Thyroid gland (tissue), 4 donors: ENCODE measurements at places on chromosomes 2 and 18.
A peak's percentile ranks its signal among the peaks of the same experiment; 100 is the strongest.

- no peaks in the 10 kb centered on the region for H3K27me3 ChIP-seq
- no peak for DNase-seq
- no peak overlapping the region for H3K27ac ChIP-seq
- no peak overlapping the region for H3K4me3 ChIP-seq
- H3K4me1 ChIP-seq, result peaks cover 11% of the 10 kb centered on the region
- no peaks in the 10 kb centered on the region for H3K36me3 ChIP-seq
These were observed 13.9 kb upstream of the ARHGAP25 start for GRCh38 chr2:68720665-68721064.

GRCh38 chr2:181778621-181779201 is 98.4 kb upstream of the NEUROD1 start:
- H3K27ac ChIP-seq, result no peak overlapping the region
- DNase-seq, result no peak
- H3K27me3 ChIP-seq, result no peaks in the 10 kb centered on the region
- peaks cover 10% of the 10 kb centered on the region for H3K4me1 ChIP-seq
- no peaks in the 10 kb centered on the region for H3K36me3 ChIP-seq
- H3K4me3 ChIP-seq, result no peak overlapping the region

DNA sequence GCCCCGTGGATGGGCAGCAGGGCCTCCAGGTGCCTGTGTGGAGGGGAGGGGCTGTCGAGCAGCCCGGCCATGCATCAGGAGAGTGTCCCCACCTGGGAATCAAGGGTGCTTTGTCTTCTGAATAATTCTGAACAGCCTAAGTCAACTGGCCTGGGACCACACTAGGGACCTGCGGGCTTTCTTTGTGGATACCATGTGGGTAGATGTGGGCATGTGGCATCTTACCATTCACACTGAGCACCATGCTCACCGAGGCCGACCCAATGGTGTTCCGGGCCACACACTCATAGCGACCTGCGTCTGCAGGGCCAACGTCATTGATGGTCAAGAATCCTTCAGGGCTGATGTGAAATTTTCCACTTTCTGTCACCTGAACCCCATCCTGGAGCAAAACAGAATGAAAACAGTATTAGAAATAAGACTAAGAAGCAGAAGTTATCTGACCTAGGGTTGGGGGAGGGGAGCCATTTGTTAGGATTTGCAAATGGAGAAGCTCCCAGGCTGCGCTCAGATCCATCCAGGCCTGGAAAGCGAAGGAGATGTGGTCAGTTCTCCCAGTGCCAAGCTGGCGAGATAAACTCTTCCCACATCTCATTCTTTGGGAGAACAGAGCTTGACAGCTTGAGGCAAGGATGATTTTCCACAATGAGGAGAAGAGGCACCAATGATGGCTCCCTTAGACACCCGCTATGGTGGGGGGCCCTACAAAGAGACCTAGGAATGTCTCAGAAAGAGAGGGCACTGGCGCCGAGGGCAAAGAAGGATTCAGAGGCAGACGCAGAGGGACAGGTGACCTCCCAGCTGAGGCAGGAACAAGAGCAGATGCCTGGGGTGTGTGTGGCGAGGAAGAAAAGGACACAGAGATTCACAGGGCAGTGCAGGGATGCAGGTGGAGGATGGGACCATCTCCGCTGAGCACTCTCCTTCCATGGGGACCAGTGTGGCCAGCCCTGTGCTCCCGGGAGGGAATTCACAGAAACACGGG is 83.4 kb downstream of the PXDN start:
- no peak overlapping the region for H3K4me3 ChIP-seq
- H3K27ac ChIP-seq, result no peak overlapping the region
- no peaks in the 10 kb centered on the region for H3K4me1 ChIP-seq

GRCh38 chr2:147368306-147368705 is 476.5 kb upstream of the ACVR2A start:
- H3K27ac ChIP-seq, result no peak overlapping the region
- no peak for DNase-seq
- no peaks in the 10 kb centered on the region for H3K36me3 ChIP-seq
- no peaks in the 10 kb centered on the region for H3K4me1 ChIP-seq
- no peaks in the 10 kb centered on the region for H3K27me3 ChIP-seq

- H3K4me1 ChIP-seq, result no peaks in the 10 kb centered on the region
- H3K4me3 ChIP-seq, result no peak overlapping the region
- no peak overlapping the region for H3K27ac ChIP-seq
- H3K27me3 ChIP-seq, result no peaks in the 10 kb centered on the region
These were observed 400.6 kb downstream of the THSD7B start for GRCh38 chr2:137165968-137166367.

- peaks cover 8% of the 10 kb centered on the region for H3K27me3 ChIP-seq
- no peaks in the 10 kb centered on the region for H3K36me3 ChIP-seq
- peaks cover 16% of the 10 kb centered on the region for H3K4me1 ChIP-seq
- no peak for DNase-seq
These were observed 4.6 kb downstream of the CDCA7 start for GRCh38 chr2:173359231-173359630.

DNA sequence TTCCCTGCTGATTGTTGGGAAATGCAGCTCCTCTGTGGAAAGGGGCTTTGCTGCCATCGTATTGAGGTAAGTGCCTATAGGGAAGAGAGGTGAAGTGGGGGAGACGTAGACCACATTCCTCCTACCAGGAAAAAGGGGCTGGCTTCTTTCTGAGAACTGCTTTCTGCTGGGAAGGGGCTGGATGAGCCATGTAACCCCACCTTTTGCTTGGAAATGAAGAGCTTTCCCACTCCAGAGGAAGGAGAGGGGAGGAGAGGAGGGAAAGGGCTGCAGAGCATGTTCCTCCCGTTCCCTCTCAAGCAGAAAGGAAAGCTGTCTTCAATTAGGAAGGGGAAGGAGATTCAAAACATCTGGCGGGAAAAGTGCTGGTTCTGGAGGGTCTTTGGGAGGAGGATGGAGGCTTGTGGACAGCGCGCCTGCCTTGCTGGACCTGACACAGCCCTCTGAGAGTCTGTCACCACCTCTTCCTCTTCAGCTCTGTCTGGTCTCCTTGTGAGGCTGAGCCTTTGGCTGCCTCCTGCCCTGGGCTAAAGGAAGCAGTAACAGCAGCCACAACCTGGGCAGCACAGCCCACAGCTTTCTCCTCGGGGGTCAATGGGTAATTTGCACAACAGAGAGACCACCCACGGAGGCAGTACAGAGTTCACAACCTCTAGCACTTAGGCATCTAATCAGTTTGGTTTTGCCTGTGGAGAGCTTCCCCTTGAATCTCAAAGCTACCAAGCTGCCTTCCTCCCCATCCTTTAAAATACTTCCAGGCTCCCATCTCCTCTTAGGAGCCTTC is 410.0 kb upstream of the TNP1 start:
- H3K4me1 ChIP-seq, result no peaks in the 10 kb centered on the region
- no peak for DNase-seq
- H3K27me3 ChIP-seq, result no peaks in the 10 kb centered on the region
- no peak overlapping the region for H3K27ac ChIP-seq
- H3K4me3 ChIP-seq, result no peak overlapping the region

DNA sequence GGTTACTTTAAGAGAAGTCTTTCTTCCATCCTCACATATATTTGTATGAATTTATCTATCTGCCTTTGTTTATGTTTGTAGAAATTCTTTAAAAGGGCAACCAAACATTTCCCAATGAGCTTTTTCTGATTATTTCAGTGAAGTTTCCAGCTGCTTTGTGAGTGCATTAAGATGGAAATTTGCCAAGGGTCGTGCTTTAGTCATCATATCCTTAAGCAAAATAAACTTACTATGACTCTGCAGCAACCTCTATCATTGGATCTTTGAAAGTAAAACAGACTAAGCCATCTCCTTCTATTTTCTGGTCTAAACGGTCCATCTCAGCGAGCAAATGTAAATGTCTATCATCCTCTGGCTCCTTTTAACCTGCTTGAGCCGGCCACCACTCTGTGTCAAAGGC is 489.3 kb downstream of the SOX11 start:
- DNase-seq, result no peak
- no peaks in the 10 kb centered on the region for H3K27me3 ChIP-seq
- H3K27ac ChIP-seq, result peak overlapping the region; percentile 79

DNA sequence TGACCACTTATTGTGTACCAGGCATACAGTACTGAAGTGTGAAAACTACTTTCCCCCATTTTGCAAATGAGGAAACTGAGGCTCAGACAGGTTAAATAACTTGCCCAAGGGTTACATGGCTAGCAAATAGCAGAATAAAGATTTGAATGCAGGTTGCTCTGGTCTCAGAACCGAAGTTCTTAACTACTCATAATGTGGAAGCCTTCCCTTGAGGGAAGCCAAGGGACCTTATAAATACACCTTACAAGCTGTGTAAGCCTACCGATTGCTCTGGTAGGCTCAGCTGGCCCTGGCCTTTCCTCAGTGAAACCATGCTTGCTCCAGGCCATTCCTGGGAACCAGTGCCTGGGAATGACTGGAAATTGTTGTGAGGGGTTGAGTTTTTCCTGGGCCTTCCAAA is 114.6 kb upstream of the CDCA7 start:
- no peaks in the 10 kb centered on the region for H3K36me3 ChIP-seq
- H3K4me3 ChIP-seq, result no peak overlapping the region
- H3K27ac ChIP-seq, result no peak overlapping the region
- no peaks in the 10 kb centered on the region for H3K27me3 ChIP-seq
- H3K4me1 ChIP-seq, result no peaks in the 10 kb centered on the region
- DNase-seq, result no peak

- DNase-seq, result no peak
- H3K27ac ChIP-seq, result no peak overlapping the region
- no peaks in the 10 kb centered on the region for H3K4me1 ChIP-seq
- no peaks in the 10 kb centered on the region for H3K36me3 ChIP-seq
These were observed 29.8 kb downstream of the TOGARAM2 start for GRCh38 chr2:29010946-29011345.

DNA sequence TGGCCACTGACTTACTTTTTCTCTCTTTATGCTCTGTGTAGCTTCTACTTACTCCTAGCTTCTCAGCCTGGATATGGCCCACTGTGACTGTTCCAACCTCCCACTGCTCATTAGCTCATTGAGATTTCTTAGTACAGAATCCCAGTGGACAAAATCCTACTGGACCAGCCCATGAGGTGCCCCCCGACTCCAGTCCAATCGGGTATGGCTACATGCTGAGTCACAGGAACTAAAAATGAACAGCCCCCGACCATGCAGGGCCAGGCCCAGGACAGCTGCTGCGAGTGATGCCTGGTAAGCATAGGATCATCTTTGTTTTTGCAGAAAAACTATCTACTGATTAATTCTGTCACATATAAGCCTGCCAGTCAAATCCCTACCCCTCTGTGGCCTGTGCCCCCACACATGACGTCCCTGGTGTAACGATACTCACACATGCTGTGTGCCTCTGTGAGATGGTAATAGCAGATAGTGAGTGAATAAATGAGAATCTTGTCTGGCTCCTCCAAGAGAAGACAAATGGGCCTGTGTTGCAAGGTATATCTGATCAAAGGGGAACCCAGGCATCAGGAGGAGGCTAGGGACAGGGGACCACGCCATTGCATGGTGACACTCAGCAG is 85.9 kb upstream of the KLF7 start:
- H3K36me3 ChIP-seq, result no peaks in the 10 kb centered on the region
- no peaks in the 10 kb centered on the region for H3K4me1 ChIP-seq
- no peaks in the 10 kb centered on the region for H3K27me3 ChIP-seq

DNA sequence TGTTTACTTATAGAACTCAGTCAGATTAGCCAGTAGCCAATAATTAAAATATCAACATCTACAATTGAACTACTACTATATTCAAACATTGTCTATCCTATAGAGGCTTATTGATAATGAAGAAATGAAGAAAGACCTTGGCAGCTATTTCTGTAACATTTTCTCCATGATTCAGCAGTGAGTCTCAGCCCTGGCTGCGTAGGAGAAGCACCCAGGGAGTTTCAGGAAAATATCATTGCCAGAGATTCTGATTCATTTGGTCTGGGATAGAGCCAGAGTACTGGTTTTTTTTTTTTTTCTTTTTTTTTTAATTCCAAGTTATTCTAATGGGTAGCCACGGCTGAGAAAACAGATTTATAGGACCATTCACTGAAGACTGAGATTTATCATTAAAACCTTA is 404.8 kb downstream of the TXNL1 start:
- H3K4me3 ChIP-seq, result no peak overlapping the region
- H3K4me1 ChIP-seq, result no peaks in the 10 kb centered on the region
- H3K27ac ChIP-seq, result no peak overlapping the region
- no peak for DNase-seq

DNA sequence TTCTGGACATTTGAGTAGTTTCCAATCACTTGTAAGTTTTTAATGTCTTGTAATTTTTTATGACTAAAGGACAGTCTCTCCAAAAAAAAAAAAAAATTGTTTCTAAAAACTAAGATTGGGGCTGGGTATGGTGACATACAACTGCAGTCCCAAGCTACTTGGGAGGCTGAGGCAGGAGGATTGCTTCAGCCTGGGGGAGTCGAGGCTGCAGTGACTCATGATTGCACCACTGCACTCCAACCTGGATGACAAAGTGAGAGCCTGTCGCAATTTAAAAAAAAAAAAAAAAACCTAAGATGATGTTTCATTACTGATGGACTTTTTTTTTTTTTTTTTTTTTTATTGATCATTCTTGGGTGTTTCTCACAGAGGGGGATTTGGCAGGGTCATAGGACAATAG is 34.4 kb upstream of the PKDCC start:
- DNase-seq, result no peak
- no peaks in the 10 kb centered on the region for H3K36me3 ChIP-seq
- no peaks in the 10 kb centered on the region for H3K27me3 ChIP-seq
- H3K4me1 ChIP-seq, result peaks cover 4% of the 10 kb centered on the region
- H3K4me3 ChIP-seq, result no peak overlapping the region

DNA sequence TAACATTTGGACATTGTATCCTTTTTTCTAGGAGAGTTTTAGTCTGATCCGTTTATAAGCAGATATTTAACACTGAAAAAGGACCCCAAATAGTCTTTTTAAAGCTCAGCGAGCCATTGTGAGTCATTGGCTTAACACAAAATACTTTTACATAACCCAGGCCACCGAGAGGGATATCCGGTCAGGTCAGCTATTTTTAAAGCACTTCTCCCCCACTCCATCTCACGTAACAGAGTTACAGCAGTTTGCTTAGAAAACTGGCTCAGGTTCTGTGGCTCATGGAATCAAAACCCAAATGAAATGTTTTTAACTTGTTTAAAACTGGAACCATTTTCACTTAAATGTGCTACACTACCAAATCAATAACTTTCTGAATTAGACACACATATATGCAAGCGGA is 23.9 kb downstream of the COL4A3 start:
- no peak overlapping the region for H3K4me3 ChIP-seq
- H3K27me3 ChIP-seq, result no peaks in the 10 kb centered on the region
- H3K4me1 ChIP-seq, result peaks cover 28% of the 10 kb centered on the region
- no peaks in the 10 kb centered on the region for H3K36me3 ChIP-seq

- H3K4me1 ChIP-seq, result no peaks in the 10 kb centered on the region
- H3K27me3 ChIP-seq, result no peaks in the 10 kb centered on the region
- no peak overlapping the region for H3K27ac ChIP-seq
- H3K36me3 ChIP-seq, result no peaks in the 10 kb centered on the region
- H3K4me3 ChIP-seq, result no peak overlapping the region
These were observed 87.4 kb upstream of the MSTN start for GRCh38 chr2:190149908-190150307.

- H3K36me3 ChIP-seq, result no peaks in the 10 kb centered on the region
- no peak overlapping the region for H3K27ac ChIP-seq
- DNase-seq, result no peak
These were observed 39.6 kb upstream of the EPC2 start for GRCh38 chr2:148604927-148605326.

- H3K4me1 ChIP-seq, result peaks cover 27% of the 10 kb centered on the region
- H3K4me3 ChIP-seq, result no peak overlapping the region
- no peaks in the 10 kb centered on the region for H3K36me3 ChIP-seq
- no peak for DNase-seq
- no peaks in the 10 kb centered on the region for H3K27me3 ChIP-seq
These were observed 74.8 kb downstream of the NOL10 start for GRCh38 chr2:10614939-10615338.

GRCh38 chr2:583666-584065 is 93.5 kb downstream of the TMEM18 start:
- no peak overlapping the region for H3K27ac ChIP-seq
- no peaks in the 10 kb centered on the region for H3K27me3 ChIP-seq
- no peaks in the 10 kb centered on the region for H3K36me3 ChIP-seq
- H3K4me3 ChIP-seq, result no peak overlapping the region
